MCF 10A (cell line): ENCODE measurements at places on chromosomes 4 and X. TPM values are rescaled to one million over a fixed set of nuclear protein-coding genes. Genes with fewer than 3 reads are reported as not detected.
A peak's percentile ranks its signal among the peaks of the same experiment; 100 is the strongest.

GRCh38 chr4:740656-741282 is 35.1 kb downstream of the PCGF3 start:
- no peak for DNase-seq

The GSX2 gene
- total RNA-seq, result not detected in 2 replicates

The COX7B2 gene
- not detected in 2 replicates for total RNA-seq

DNA sequence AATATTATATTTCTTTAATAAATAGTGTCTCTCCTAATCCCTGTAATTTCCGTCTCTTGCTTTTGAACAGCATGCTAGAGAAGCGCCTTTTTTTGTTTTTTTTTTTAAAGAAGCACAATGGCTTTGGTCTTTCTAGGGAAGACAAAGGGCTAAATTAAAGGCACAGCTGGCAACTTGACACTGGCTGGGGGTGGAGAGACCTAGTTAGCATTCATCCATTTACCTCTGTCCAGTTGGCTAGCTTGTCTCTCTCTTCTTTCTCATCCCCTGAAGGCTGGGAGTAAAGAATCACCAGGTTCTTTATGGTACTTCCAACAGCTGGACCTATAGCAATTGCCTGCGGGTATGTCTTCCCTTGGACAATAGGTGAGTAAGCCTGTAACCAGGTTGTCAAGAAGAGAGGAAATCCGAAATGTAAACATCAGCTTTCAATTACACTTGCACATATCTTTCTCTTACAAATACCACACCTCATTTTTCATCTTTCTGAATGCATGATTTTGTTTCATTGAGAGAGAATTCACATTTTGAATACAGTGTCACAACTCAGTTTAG is 178.4 kb upstream of the GPR101 start:
- peak; percentile 63 for DNase-seq

DNA sequence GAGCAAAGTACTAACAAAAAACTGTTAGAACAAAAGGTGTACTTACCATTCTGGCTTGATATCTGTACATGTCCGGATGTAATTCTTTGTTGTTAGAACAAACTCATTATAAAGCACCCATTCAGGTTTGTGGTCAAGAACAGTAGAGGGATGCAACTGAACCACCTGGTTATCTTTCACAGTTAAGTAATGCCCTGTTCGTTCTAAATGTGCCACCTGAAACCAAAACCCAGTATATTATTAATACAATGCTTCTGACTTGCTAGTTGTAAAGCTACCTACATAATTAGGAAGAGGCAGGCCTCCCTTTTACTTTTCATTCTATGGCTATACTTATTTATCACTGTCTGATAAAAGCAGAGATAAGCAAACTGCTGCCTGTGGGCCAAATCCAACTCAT is 54.8 kb downstream of the DHX15 start:
- DNase-seq, result no peak

The CNKSR2 gene
- total RNA-seq, result not detected in 2 replicates
